ENCODE measurements at places on chromosomes 2 and 18.

DNA sequence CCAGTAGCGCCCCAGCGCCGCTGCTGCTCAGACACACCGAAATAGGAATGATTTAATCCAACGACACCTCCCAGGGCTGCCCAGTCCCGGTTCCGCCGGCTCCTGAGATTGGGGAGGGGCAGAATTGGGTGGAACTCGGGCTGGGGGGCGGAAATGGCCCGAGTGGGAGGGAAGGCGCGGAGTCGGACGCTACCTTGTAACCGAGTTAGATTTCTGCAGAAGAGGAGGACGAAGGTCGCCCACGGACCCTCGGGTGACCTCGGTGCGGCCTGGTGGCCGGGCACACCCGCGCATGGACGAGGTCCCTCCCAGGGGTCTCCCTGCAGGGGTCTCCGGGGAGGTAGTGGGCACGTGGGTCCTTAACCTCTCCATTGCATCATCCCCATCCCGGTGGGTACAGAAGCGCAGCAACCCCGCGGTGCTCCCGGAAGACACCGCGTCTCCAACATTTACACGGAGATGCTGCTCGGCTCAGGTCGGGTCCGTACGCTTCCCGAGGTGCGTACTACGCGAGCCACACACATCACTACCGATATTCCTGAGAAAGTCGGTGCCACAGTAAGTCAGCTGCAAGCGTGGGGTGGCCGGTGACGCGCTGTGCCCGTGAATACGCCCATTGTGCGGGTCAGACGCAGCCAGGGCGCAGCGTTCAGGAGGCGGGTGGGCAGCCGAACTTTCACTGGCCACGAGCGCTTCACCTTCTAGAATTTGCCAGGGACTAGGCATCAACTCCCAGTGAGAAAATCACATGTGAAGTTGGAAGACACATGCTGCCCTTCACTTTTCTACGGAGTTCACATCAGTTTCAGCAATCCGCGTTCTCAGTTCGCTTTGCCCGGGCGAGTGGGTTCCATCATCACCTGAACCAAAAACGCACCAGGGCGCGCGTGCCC is 3.0 kb downstream of the ZNF516 start:
- no peak overlapping the region for H3K27ac ChIP-seq
- DNase-seq: peak; percentile 24
- H3K4me3 ChIP-seq: peak overlapping the region; percentile 80
- H3K36me3 ChIP-seq: no peaks in the 10 kb centered on the region
- peaks cover 42% of the 10 kb centered on the region for H3K27me3 ChIP-seq

DNA sequence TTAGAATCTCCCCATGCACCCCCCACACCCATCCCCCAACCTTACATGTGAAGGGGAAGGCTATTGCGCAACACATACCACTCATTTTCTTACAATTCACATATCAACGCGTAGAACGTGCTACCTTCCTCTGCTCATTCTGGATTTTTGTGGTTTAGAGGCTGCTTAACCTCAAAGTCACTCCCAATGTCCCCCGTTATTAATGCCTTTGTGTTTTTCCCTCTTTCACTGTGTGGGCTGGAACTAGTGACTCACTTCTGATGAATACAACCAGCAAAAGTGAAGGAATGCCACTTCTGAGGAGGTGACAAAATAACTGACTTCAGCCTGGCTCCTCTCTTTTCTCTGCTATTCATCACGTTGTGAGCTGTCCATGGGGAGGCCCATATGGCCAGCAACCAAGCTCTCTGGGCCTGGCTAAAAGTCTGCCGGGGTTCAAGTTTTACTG is 342.5 kb upstream of the NXPH2 start:
- no peak for DNase-seq
- no peaks in the 10 kb centered on the region for H3K4me1 ChIP-seq
- no peak overlapping the region for H3K4me3 ChIP-seq
- no peak overlapping the region for H3K27ac ChIP-seq
- H3K27me3 ChIP-seq: no peaks in the 10 kb centered on the region

DNA sequence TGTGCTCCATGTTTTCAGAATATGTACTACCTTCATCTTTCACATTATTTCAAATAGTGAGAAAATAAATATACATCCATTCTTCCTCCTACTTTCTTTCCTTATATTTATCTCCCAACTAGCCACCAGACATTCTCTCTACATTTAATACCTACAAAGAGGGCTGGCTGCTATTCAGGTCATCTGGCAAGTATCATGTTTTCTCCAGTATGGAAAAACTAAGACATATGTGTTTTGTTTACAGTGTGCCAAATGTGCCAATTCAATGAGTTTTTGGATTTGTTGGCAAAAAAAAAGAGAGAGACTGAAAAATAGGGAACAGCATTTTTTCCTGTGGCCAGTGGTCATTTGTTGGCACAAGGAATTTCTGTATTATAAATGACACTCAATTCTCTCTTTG is 1207.3 kb downstream of the DPP10 start:
- H3K4me1 ChIP-seq: no peaks in the 10 kb centered on the region
- H3K4me3 ChIP-seq: no peak overlapping the region
- no peak for DNase-seq
- H3K36me3 ChIP-seq: no peaks in the 10 kb centered on the region
- H3K27me3 ChIP-seq: no peaks in the 10 kb centered on the region

DNA sequence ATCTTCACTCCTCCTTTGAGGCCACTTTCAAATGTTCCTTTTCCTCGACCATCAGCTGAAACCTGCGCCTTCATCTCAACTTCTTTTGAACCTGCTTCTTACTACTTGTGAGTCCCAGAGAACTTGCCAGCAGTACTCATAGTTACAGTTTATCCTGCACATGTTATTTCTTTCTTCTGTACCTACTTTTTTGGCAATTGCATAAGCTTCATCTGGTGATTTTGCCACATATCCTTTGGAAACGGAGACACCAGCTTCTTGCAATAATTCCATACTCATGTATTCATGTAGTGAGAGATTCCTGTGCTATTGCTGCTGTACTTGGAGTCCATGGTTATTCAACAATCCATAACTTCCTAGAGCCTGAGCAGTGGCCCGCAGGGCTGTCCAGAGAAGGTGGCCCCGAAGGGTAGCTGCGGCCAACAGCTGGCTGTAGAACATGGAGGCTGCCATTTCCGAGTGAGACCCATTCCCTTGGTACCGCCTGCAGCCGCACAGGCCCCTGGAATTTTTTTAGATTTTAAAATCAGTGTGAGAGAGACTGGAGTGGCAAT is 39.4 kb downstream of the EFR3B start:
- H3K4me3 ChIP-seq: no peak overlapping the region
- H3K4me1 ChIP-seq: no peaks in the 10 kb centered on the region

GRCh38 chr18:10936176-10937053 is 213.0 kb downstream of the PIEZO2 start:
- no peaks in the 10 kb centered on the region for H3K36me3 ChIP-seq
- H3K4me1 ChIP-seq: no peaks in the 10 kb centered on the region
- H3K27me3 ChIP-seq: no peaks in the 10 kb centered on the region
- H3K27ac ChIP-seq: no peak overlapping the region

GRCh38 chr2:161613161-161613560 is 11.1 kb upstream of the SLC4A10 start:
- no peaks in the 10 kb centered on the region for H3K36me3 ChIP-seq
- no peak overlapping the region for H3K4me3 ChIP-seq
- H3K4me1 ChIP-seq: no peaks in the 10 kb centered on the region
- DNase-seq: no peak
- no peak overlapping the region for H3K27ac ChIP-seq
- peaks cover 9% of the 10 kb centered on the region for H3K27me3 ChIP-seq

DNA sequence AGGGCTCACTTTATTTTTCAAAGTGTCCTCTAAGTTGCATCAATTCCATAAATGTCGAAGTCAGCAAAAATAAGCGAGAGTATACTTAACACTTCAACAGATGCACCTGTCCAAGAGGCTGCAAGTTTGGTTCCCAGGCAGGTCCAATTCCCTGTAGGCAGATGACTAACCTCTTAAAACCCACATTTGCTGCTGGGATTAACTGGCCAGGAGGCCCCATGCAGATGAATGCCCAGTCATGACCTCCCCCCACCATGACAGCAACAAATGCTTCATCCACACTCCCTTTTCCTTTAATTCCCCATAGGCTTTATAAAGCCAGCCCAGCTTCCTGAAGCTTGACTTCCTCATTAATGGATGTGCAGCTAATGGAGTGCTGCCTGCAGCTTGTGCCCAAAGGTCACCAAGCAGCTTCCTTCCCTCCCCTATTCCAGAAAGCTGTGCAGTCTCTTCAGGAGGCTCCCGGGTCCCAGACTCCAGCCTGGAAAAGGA is 35.7 kb downstream of the REEP1 start:
- H3K27ac ChIP-seq: no peak overlapping the region
- H3K4me3 ChIP-seq: no peak overlapping the region
- no peaks in the 10 kb centered on the region for H3K4me1 ChIP-seq
- DNase-seq: no peak
- H3K27me3 ChIP-seq: peaks cover 10% of the 10 kb centered on the region

- H3K4me3 ChIP-seq: no peak overlapping the region
- H3K36me3 ChIP-seq: no peaks in the 10 kb centered on the region
- no peak overlapping the region for H3K27ac ChIP-seq
Measured at GRCh38 chr2:119415630-119416029, 16.0 kb upstream of the TMEM37 start.

- DNase-seq: no peak
- no peaks in the 10 kb centered on the region for H3K4me1 ChIP-seq
- no peaks in the 10 kb centered on the region for H3K36me3 ChIP-seq
- no peaks in the 10 kb centered on the region for H3K27me3 ChIP-seq
- no peak overlapping the region for H3K27ac ChIP-seq
- H3K4me3 ChIP-seq: no peak overlapping the region
Measured at GRCh38 chr2:67755156-67755882, 307.5 kb downstream of the C1D start.

- no peaks in the 10 kb centered on the region for H3K36me3 ChIP-seq
- H3K4me1 ChIP-seq: no peaks in the 10 kb centered on the region
Measured at GRCh38 chr18:1050012-1050657, 145.5 kb downstream of the ADCYAP1 start.

DNA sequence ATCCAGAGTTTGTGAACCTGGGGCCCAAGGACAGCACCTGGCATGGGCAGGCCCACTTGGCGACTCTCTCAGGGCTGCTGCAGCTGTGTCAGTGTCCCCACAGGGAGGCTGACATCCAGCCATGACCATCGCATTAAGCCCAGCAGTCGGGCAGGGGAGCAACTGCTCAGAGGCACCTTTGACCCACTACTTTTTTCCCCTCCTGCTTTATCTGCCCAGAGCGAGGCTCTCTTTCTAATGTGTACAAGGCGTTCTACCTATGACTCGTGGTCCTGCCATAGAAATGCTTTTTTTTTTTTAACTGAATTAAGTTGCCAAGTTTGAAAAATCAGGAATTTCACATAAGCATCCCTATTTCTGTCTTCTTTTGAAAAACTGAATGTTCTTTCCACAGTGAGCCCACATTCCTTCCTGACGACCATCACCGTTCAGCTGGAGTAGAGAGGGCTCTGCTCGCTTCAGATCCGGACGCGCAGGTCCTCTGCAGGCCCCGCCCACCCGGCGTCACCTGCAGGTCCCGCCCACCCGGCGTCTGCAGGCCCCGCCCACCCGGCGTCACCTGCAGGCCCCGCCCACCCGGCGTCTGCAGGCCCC is 403 bp upstream of the CLUL1 start:
- peak overlapping the region; percentile 53 for H3K4me3 ChIP-seq
- H3K27me3 ChIP-seq: peaks cover 6% of the 10 kb centered on the region

DNA sequence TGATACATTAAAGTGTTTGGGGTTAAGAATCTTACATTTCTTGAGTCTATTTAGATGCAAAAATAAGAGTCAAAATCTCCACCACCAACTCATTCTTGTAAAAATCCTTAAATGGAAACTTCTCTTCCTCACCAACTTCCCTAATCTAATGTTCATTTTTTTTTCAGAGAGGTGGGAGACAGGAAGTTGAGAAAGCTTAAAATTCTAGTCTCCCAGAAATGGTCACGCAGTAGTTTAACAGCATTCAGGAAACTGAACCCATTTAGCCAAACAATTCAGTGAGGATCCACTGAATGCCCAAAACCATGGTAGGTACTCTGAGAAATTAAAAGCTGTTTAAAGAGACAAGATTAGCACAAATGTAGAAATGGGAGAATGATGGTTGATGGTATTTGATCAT is 69.0 kb downstream of the TXNL1 start:
- DNase-seq: no peak
- no peaks in the 10 kb centered on the region for H3K36me3 ChIP-seq
- no peak overlapping the region for H3K4me3 ChIP-seq
- H3K27ac ChIP-seq: no peak overlapping the region
- H3K4me1 ChIP-seq: no peaks in the 10 kb centered on the region

DNA sequence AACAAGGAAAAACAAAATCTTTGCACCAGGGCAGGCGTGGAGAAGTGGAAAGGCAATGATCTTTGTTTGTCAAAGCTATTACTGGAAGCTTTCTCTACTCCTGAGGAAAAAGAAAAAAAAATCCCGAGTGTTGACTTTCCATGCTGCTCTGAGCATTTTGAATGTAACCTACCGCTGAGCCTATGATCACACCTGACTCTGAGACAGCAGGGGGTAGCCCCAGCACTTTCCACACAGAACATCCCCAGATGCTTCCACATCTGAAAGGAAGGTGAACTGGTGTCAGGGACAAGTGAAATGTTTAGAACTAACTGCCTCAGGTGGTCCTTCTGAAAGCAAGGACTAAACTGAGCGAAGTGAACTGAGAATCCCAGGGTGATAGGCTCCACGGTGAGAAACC is 1315.1 kb upstream of the DDX18 start:
- H3K4me3 ChIP-seq: no peak overlapping the region
- H3K27me3 ChIP-seq: no peaks in the 10 kb centered on the region
- no peak for DNase-seq
- H3K36me3 ChIP-seq: no peaks in the 10 kb centered on the region
- H3K27ac ChIP-seq: no peak overlapping the region
- H3K4me1 ChIP-seq: no peaks in the 10 kb centered on the region

DNA sequence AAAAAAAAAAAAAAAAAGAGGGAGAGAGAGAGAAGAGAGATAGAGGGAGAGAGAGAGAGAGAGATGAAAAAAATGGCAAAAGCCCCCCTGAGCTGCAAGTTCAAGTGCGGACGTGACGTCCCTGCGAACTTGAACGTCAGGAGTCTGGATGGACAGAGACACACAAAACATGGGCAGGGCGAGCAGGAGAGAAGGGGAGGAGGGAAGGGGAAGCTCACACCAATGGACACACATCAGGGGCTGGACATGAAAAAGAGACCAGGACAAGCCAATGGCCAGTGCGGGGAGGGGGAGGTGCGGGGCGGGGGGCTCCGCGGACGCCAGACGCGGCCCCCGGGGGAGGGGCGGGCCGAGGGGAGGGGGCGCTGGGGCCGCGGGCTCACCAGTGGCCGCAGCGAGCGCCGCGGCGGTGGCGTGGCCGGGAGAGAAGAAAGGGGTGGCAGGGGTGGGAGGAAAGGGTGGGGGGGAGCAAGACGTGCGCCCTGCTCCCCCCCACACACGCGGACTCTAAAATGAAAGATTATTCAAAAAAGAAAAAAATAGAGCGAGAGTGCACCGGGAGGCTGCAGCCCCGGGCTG is at the start of gene BCL11A:
Gene BCL11A, minus strand, starts transcription at position 160 of the 579 bp plus-strand sequence. CDS start 384 bp downstream, outside the sequence.
- peak within 1 kb of the TSS; percentile 68 for H3K4me3 ChIP-seq
- no peak for DNase-seq
- H3K27me3 ChIP-seq: peaks cover 26% of the 10 kb centered on the region
- no peaks in the 10 kb centered on the region for H3K36me3 ChIP-seq
- peaks cover 84% of the 10 kb centered on the region for H3K4me1 ChIP-seq
- H3K27ac ChIP-seq: no peak within 1 kb of the TSS
